HuH-7.5 (cell line): ENCODE measurements at places on chromosomes 3 and 15.

GRCh38 chr15:31467361-31467760 lies 140.7 kb downstream of the KLF13 start:
- no peak for DNase-seq

DNA sequence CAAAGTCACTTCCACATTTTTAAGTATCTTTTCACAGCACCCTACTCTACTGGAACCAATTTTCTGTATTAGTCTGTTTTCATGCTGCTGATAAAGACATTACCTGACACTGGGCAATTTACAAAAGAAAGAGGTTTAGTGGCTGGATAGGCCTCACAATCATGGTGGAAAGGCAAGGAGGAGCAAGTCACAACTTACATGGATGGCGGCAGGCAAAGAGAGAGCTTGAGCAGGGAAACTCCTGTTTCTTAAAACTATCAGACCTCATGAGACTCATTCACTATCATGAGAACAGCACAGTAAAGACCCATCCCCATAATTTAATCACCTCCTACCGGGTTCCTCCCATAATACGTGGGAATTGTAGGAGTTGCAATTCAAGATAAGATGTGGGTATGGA lies 18.7 kb downstream of the MCCC1 start:
- DNase-seq, result no peak

DNA sequence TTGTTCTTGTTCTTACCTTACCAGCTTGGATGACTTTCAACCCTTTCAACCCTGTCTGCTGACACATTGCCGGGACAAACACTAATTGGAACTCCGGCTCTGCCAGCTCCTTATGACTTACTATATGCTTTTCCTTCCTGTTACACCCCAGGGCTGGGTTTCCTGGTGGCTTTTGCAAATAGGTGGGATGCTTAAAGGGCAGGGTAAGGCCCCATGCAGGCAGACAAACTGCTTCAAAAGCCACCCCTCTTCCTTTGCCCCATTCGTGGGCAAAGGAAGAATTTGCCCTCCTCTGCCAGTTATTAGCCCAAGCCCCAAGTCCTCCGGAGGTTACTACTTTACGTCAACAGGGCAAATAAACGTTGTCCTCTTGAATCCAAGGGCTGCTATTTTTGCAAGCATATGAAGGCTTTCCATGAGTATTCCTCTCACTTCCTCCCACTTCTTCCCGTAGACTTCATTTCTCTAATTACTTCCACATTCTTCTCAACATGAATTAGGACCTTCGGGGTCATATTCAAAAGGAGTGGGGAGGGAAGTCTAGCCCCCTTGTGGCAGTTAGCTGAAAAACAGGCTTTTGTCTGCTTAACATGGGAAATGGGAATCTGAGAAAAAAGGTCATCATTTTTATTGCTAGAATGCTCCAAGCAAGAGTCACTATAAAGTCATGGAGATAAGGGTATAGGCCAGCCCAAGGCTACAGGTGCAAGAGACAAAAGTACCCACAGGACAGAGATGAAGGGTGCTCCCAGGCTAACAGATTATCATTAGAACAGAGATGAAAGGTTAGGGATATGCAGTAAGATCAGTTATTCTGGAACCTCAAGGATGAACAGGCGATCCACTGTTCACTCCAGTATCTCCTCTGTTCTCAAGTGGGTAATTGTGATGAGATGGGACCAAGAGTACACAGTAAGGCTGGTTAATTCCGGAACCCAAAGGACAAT lies 56.3 kb upstream of the FSTL1 start:
- DNase-seq, result no peak

DNA sequence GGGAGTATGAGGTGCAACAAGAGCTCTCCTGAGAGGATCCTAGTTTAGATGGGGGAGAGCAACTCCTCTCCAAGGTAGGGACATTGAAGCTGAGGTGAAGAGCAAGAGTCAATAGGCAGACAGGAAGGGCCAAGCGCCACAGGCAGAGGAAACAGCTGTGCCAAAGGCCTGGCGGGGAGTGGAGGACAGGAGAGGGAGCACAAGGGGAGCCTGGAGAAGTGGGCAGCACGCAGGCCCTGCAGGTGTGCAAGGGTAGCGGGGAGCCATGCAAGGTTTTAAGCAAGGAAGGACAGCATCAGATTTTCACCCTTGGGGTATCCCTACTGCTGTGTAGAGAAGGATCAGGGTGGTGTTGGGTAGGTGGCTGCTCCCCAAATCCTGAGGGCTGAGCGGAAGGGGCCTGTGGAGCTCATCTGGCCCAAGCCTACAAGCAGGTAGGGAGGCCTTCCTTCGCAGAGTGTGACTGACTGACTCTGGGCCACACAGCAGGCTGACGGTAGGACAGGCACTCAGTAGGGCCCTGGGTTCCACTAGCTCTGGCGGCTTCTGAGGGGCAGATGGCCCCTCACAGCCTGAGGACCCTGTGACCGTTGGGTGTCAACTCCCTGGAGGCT lies 13.3 kb downstream of the CHST13 start:
- no peak for DNase-seq

- DNase-seq, result peak; percentile 54
These were observed 16.0 kb downstream of the STARD9 start for GRCh38 chr15:42591238-42591934.

- DNase-seq, result no peak
These were observed 149.1 kb upstream of the HACD2 start for GRCh38 chr3:123733805-123734526.

- no peak for DNase-seq
These were observed 5.6 kb downstream of the GABRB3 start for GRCh38 chr15:26767169-26767670.

- no peak for DNase-seq
These were observed 469.9 kb downstream of the GBE1 start for GRCh38 chr3:81291586-81291985.

DNA sequence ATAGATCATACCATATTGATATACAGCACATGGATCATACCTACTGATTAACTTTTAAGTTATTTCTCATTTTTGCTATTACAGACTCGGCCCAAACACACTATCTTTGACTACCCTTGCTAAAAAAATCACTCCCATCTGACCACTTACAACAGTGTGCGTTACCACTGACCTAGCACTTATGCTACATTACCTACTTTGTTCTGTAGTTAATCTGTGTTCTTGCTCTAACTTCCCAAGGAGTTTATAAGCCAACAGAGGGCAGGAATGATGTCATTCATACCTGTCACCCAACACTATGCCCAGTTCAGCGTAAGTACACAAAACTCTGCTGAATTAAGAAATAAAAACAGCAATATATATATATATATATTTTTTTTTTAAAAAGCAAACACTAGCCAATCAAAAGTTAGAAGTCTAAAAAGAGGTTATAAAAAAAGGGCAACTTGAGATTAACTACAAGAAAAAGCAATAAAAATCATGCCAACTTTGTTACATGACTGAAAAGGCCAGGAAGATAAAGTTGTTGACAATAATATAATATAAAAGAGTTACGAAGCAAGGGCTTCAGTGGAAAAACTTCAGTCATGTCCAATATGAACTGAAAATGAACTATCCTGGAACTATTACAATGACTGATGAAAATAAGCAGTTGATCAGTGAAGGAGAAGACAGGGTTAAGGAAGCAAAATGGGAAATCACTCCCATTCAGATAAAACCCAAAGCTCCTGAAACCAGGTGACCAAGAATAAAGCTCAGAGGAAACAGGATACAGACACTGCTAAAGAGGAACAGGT lies 33.6 kb downstream of the EDC3 start:
- no peak for DNase-seq

DNA sequence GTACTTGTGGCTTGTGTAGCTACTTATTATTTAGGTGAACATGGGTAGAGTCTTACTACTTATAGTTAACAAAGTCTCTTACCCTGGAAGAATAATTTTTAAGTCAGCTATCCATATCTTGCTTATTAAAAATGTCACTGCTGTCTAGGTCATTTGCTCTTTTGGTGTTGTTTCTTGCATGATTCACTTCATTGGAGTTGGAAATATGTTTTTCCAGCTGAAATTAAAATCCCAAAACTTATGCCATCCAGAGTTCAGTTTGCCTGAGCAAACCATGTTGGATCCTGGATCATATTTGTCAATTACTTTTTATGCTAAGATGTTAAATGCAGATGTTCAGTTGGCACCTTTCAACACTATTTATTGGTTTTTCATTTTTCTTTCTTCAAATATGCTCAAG lies 421.0 kb upstream of the RBMS3 start:
- no peak for DNase-seq

DNA sequence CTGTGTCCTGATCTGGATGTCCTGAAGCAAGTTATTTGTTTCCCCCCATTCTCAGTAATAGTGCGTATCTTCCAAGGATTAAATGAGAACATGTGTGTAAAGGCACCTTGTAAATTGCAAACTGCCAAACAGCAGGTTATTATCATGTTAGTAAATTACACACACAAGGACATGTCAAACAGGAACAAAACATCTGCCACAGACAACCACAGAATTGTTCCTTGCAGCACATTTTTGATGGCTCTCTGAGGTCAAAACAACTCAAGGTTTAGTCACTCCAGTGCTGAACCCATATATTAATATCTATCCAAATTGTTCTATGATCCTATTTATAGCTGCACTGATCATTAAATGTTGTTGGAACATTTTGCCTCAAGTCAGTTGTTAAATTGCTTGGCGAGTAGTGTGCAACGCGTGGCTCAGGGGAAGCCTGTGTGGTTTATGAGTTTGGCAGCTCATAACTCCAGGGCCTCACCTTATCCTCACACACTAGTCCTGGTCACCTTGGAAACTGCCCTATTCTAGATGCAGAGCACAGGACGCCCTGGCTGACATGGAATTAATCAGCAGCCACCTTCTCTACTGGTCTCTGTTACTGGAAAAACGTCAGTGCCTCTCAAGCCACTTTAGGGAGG lies 46.3 kb upstream of the CDV3 start:
- no peak for DNase-seq

DNA sequence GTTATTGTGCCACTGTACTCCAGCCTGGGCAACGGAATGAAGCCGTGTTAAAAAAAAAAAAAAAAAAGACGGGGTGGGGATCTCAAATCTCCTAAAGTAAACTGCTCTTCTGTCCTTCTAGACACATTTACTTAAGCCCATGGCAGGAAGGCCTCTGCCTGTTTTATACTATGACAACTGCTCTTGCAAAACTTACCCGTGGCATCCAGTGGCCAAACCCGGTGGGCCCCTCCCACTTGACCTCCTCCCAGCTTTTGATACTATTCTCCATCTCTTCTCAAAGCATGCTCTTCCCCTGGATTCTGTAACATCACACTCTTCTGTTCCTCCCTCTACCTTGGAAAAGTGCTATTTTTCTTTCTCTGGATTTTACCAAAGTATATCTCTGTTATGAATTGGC lies 112.2 kb downstream of the RFTN1 start:
- no peak for DNase-seq

- DNase-seq, result no peak
These were observed 70.1 kb downstream of the TRAK1 start for GRCh38 chr3:42161050-42161935.

DNA sequence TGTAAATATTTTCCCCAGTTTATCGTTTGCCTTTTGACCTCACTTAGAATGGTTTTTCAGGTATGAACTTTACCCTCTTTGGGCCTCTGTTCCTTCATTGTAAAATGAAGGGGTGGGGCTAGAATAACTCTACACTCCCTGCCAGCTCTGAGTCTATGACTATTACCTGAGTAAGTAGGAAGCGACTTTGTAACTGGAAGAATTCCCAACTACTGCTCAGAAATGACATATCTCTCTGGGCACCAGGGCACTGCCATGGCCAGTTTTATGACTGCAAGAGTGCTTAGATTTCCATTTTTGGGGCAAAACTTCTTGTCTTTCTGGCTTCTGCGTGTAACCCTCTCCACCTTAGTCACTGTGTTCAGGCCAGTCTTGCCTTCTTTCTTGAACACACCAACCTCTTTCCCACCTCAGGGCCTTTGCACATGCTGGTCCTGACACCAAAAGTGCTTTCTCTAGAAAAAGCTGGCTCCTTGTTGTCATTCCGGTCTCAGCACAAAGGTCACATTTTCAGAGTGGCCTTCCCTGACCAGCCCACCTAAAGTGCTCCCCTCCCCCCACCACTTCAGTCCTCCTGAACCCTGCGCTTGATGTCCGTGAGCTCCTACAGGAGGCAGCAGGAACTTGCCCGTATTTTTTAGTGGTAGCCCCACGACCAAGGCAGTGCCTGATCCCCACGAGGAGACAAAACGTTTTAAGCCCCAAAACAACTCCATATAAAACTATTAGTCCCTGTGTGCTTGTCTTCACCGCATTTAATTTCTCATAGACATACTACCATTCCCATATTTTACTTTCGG lies 25.6 kb downstream of the CDCP1 start:
- DNase-seq, result peak; percentile 37

DNA sequence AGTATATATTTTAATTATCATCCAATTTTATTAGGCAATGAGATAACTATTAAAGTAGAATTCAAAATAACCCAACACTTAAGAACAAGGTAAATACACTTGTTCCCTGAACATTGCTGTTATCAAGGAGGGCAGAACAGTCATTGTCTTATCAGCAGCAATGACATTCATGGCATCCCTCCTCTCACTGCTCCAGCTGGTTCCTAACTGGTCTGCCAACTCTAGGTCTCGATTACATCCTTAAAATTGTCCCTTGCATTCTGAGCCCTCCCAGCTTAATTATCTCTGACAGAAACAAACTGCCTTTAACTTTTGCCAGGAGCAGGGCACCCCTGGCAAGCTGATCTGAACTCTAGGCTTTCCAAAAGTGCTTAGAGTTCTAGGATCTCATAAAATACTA lies 14.0 kb upstream of the DYNC1LI1 start:
- DNase-seq, result no peak

- no peak for DNase-seq
These were observed 44.3 kb upstream of the TM4SF4 start for GRCh38 chr3:149430216-149430615.

- no peak for DNase-seq
These were observed 58.8 kb upstream of the SLC6A11 start for GRCh38 chr3:10757021-10757820.

DNA sequence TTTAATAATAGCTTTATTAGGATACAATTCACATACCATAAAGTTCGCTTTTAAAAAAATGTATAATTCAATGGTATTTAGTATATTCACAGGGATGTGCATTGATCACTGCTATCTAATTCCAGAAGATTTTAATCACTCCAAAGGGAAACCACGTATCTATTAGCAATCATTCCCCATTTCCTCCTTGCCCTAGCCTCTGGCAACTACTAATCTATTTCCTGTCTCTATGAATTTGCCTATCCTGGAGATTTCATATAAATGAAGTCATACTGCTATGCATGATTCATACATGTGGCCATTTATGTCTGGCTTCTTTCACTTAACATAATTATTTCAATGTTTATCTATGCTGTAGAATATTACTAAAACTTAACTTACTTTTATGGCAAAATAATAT lies 32.0 kb upstream of the CASR start:
- DNase-seq, result no peak
